ENCODE measurements at places on chromosomes 4 and X. TPM values are rescaled to one million over a fixed set of nuclear protein-coding genes. Genes with fewer than 3 reads are reported as not detected.
A peak's percentile ranks its signal among the peaks of the same experiment; 100 is the strongest.

GRCh38 chr4:84622959-84623358, 40.0 kb downstream of the CDS1 start:
- DNase-seq, result peak; percentile 12

DNA sequence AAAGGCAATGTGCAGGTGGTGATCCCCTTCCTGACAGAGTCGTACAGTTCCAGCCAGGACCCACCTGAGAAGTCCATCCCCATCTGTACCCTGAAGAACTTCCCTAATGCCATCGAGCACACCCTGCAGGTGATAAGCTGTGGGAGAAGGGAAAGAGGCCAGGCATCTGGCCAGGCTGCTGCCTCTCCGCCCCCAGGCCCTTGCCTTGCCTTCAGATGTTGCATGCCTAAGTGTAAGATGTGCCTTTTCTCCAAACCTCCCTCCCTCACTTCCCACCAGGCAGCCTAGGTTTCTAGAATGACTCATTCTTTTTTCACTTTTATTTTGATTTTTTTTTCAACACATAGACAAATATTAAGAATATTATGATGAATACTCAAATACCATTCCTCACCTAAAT, 12.2 kb upstream of the CDK16 start:
- no peak for DNase-seq

DNA sequence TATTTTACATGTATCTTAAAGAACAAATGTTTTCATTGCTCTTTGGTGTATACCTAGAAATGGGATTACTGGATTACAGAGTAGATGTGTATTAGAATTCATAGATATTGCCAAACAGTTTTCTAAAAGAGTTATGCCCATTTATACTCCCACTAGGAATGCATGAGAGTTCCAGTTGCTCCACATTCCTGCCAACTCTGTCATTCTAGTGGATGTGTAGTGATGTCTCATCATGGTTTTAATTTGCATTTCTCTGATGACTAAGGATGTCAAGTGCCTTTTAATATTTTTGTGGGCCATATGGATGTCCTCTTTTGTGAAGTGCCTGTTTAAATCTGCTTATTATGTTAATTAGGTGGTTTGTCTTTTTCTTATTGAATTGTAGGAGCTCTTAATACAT, 65.6 kb upstream of the BMP2K start:
- peak; percentile 68 for DNase-seq

DNA sequence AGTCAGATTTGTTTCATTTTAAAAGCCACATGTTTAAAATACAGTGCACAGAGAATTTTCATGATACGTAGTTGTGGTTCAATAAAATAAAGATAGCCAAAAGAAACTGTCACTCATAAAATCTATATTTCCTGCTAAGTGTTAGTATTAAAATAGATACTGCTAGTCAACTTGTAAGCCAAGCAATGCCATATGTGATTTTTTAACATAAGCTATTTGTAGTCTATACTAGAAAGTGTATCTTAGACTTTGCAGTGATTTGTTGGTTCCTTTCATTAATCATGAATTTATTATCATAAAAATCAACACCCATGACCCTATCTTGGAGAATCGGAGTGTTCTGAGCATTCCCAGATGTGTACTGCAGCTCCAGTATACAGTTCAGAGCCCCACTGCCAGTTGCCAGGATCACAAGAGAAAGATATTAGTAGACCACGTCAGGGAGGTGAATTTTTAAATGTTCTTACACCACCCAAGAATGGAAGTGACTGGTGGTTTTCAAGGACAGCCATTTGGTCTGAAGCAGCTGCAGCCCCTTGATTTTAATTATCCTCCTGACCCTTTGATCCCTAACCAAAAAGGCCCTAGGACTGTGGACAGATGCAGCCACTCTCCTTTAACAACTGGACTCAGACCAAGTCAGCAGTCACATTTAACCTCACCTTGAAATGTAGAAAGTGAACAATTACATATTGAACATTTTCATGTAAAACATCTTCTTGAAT, 163.1 kb downstream of the PALLD start:
- DNase-seq, result no peak

- DNase-seq, result peak; percentile 87
Observed at GRCh38 chrX:73916931-73917667, 354.1 kb downstream of the CHIC1 start.

Gene DNAAF6
- not detected for polyA plus RNA-seq

Gene EPHA5
- polyA plus RNA-seq, result 0.16 TPM
